ENCODE measurements at places on chromosomes 2 and 18. TPM values are rescaled to one million over a fixed set of nuclear protein-coding genes. Genes with fewer than 3 reads are reported as not detected.

DNA sequence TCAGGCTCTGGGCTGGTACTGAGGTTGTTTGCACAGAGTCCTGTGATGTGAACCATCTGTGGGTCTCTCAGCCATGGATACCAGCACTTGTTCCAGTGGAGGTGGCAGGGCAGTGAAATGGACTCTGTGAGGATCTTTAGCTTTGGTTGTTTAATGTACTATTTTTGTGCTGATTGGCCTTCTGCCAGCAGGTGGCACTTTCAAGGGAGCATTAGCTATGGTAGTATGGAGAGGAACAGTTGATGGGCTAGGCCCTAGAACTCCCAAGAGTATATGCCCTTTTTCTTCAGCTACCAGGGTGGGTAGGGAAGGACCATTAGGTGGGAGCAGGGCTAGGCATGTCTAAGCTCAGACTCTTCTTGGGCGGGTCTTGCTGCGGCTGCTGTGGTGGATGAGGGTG, 257.0 kb upstream of the GYPC start:
- DNase-seq: peak; percentile 26

Gene PJVK
- 2.5 TPM for total RNA-seq

GRCh38 chr2:98522854-98523253, 78.2 kb downstream of the INPP4A start:
- no peak for DNase-seq

DNA sequence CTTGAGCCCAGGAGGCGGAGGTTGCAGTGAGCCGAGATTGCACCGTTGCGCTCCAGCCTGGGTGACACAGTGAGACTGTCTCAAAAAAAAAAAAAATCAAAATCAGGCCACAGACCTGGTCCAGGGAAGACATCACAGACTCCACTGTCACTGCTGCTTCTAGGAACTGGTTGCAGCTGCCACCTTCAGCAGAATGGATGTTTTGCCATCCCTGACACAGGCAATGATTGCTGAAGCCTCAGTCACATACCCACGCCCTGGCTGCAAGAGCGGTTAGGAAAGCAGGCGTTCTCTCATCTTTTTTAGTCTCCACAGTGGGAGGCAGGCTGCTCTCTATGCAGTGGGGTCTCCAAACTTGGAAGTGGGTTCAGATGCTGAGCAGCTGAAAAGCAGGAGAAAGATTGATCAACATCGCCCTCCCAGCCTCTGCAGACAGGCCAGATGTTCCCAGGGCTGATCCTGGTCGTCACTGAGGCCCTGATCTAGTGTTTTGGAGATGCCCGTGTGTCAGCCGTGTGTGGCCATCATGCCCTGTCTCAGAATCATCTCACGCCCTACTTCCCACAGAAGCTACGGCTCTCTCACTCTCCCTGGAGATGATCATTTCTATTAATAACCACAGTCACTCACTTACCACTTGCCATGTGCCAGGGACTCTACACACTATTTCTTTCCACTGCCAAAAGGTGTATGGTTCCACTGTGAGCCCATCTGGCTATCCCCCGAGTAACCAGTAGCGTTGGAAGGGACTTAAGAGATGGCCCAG, 91.8 kb downstream of the PLB1 start:
- DNase-seq: peak; percentile 31

GRCh38 chr2:9050122-9050809, 46.8 kb upstream of the MBOAT2 start:
- DNase-seq: no peak

DNA sequence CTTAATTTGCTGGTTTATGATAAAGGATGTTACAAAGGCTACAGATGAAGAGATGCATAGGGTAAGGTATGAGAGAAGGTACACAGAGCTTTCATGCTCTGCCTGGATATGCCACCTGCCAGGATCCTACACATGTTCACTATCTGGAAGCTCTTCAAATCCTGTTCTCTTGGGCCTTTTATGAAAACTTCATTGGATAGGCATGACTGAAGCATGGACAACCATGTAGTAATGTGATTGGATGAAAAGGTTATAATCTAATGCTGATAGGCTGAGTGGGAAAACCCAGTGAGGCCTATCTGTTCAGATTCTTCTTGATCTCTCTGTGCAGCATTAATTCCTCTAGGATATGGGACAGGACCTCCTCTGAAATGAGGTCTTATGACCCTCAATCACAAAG, 26.8 kb downstream of the HNMT start:
- no peak for DNase-seq

DNA sequence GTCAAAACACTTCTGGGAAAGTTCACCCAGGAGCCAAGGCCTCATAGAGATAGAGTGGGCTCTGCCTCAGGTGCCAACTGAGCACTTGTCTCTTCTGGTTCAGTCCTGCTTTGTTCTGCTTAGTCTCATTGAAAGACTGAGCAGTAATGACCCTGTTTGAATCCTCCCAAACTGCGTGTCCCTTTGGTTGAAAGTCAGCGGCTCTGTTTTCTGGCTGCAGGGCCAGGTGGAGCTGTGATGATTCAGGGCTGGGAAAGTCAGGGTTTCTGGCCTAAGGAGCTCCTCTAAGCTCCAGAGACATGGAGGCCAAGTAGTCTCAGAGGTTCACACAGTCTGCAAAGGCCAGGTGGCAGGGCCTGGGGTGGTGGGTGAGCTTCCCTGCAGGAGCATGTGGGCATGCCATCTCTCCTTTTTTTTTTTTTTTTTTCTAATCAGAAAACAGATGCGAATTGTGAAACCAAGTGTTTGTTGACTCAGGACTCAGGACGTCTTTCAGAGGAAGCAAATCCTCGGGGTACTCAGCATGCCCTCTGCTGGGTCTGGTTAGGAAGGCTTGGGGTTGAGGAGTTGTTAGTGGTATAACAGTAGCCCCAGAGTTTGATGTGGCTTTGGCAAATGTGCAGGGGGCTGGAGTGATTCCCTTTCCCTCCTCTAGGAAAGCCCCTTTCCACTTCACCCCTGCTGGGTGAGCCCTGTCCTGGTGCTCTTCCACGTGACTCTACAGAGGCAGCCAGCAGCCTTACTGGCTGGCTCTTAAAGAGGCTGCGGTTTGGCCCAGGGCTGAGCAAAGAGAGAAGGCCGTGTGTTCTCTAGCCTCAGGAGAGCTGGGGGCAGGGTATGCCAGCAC, 38.3 kb downstream of the TMEM17 start:
- no peak for DNase-seq

DNA sequence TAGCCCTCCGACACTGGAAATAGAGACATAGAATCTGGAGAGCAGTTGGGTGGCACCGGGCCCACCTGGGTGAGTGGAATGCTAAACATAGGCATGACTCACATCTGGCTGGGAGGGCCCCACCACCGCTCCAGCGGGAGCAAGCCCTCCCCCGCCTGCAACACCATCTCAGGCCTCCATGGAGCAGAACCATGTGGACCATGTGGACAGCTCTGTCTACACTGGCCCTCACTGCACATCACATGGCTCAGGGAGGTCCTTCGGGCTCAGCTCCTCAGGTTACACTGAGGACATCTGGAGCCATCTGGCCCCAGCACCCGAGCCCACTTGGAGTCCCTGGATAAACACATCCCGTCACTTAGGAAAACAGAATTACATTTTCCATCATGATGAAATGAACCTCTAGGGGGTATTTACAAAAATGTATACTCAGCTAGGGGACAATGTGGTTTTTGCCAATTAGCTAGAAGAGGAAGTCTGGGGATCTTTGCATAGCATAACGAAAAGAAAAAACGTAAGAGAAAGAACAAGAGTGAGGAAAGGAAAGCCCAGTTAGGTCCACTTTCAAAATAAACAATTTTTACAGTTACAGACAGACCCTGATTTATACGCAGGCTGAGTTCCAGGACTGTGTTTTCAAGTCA, 30.7 kb upstream of the MLPH start:
- DNase-seq: no peak

Gene SCYGR2
- not detected for total RNA-seq

Measured in activated naive CD8-positive, alpha-beta T cell treated with anti-CD3 and anti-CD28 coated beads, Interleukin-2, amount 10 ng/mL, durations not matched to agents 7 days and 5 days (primary cell).